ENCODE measurements at places on chromosomes 11 and 22.

- no peak for DNase-seq
Observed at GRCh38 chr11:85717429-85717828, 31.4 kb upstream of the CCDC89 start.

DNA sequence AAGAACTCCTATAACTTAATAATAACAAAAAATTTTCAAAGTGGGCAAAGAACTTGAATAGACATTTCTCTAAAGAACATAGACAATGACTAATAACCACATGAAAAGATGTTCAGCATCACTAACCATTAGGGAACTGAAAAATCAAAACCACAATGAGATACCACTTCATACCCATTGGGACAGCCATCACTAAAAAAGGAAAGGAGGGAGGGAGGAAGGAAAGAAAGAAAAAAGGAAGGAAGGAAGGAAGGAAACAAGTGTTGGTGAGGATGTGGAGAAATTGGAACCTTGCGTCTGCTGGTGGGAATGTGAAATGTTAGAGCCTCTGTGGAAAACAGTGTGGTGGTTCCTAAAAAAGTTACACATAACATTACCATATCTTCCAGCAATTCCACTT, 55.8 kb downstream of the MS4A13 start:
- DNase-seq = no peak

- DNase-seq = no peak
Observed at GRCh38 chr11:73394416-73395296, 18.5 kb downstream of the RELT start.

DNA sequence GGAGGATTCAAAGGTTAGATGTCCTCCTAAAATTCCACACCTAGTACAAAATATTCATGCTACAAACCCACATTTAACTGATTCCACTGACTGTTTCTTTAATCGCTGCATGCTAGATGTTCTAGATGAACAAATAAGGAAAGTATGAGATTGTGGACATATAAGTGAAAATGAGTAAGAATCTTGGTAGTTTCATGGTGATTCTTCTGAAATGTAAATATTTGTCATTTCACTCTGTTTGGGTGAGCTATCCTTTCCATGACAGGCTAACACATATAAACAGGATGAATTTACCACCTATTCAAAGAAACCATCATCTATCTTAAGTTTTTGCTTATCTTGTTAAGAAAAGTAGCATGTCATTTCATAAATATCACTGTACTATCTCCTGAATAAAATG, 14.8 kb downstream of the OR5B3 start:
- DNase-seq = no peak

GRCh38 chr11:122813176-122813893, 25.0 kb upstream of the CRTAM start:
- DNase-seq = no peak

DNA sequence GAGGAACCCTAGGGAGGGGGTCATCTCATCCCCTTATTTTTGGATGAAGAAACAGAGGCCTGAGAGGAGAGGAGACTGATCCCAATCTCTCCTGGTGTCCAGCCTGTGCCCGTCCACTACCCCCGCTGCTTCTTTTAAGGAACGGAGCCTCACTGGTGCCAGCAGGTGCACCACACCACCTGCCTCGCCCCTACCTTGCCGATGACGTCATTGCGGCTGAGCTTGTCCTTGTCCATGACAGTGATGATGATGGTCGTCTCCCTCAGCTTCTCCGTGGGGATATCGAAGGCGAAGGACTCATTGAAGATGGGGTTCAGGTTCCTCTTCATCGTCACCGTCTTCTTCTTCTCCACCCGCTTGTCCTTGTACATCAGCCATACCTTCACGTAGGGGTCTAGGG, 14.3 kb downstream of the LRRC10B start:
- no peak for DNase-seq

- no peak for DNase-seq
Observed at GRCh38 chr11:66713746-66714480, 15.1 kb downstream of the SPTBN2 start.

DNA sequence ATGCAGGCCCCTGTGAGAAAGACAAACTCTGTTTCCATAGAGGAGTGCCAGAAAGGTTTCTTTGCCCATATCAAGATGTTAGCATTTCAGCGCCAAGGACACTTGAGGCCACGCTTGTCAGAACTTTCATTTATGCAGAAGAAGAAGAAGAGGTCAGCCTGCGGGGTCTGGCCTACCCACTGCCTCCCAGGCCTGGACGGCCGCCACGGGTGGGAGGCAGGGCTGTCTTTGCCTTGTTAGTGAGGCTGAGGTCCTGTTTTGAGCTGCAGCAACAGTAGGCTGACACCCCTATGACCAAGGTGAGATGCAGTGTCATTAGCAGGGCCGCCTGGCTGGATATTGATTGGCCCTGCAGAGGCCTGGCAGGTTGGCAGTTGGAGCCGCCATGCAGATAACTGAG, 183.9 kb downstream of the GRIK4 start:
- no peak for DNase-seq

DNA sequence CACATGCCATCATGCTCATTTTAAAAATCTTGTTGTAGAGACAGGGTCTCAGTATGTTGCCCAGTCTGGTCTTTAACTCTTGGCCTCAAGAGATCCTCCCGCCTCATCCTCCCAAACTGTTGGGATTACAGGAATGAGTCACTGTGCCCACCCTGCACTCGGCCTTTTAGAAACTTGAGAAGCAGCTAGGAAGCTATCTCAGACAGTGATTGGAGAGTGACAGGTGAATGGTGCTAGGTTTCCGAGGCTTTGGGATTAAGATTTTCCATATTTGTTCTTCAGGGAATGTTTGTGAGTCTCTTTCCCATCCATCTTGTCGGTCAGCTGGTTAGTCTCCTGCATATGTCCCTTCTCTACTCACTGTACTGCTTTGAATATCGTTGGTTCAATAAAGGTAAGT, 10.5 kb downstream of the EI24 start:
- no peak for DNase-seq

DNA sequence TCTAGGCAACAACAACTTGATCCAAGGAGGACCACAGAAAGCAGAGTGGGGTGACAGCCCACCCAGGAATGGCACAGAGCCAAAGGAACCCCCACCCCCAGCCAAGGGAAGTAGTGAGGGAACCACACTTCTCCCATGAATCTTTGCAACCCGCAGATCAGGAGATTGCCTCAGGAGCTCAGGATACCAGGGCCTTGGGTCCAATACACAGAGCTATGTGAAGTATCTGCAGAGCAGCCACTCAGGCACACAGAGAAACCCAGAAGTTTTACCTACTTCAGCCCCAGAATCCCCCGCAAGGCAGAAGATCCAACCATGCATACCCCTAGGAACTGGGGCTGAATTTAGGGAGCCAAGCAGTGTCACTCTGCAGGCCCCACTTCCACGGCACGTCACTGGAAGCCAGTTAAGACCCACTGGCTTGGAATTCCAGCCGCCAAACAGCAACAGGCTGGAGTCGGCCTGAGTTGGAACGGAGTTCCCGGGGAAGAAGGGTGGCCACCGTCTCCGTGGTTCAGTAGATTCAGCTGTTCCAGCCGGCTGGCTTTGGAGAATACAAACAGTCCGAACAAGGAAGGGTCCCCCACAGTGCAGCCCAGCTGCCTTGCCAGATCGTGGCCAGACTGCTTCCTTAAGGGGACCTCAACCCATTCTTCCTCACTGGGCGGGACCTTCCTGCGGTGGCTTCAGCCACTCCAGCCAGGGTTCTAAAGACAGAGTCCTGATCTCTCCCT, 174.1 kb downstream of the TTC28 start:
- DNase-seq = no peak

GRCh38 chr11:16812274-16812673, 73.8 kb downstream of the C11orf58 start:
- DNase-seq = no peak

GRCh38 chr11:131609337-131609736, 238.9 kb downstream of the NTM start:
- DNase-seq = no peak

- no peak for DNase-seq
Observed at GRCh38 chr11:2399488-2400068, 972 bp upstream of the TSSC4 start.

GRCh38 chr11:10518891-10519290, 22.1 kb downstream of the RNF141 start:
- DNase-seq = no peak

- no peak for DNase-seq
Observed at GRCh38 chr22:34587357-34588356, 478.3 kb upstream of the ISX start.

DNA sequence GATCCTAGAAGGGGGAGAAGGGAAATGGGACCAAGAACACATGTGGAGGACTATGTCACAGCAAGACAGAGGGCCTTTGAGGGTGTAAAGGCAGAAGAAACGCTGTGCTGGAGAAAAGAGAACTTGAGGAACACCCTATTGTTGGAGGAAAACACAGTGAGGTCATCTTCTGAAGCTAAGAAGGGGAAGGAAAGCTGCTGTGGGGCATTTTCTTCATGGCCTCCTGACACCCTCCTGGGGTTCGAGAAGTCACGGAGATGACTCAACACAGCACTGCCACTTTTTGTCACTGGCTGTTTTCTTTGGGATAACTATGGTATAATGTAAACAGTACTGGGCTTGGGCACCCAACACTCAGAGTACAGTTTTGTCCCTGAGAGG, 492.6 kb upstream of the CADM1 start:
- DNase-seq = no peak

- no peak for DNase-seq
Observed at GRCh38 chr11:132100583-132100982, 730.2 kb downstream of the NTM start.

All from NCI-H187 treated with DMSO at 0.1 percent for 48 hours (cell line).